ENCODE measurements at places on chromosomes 12 and 14. TPM values are rescaled to one million over a fixed set of nuclear protein-coding genes. Genes with fewer than 3 reads are reported as not detected.

The OVCH1 gene
- total RNA-seq = 0.16 TPM

DNA sequence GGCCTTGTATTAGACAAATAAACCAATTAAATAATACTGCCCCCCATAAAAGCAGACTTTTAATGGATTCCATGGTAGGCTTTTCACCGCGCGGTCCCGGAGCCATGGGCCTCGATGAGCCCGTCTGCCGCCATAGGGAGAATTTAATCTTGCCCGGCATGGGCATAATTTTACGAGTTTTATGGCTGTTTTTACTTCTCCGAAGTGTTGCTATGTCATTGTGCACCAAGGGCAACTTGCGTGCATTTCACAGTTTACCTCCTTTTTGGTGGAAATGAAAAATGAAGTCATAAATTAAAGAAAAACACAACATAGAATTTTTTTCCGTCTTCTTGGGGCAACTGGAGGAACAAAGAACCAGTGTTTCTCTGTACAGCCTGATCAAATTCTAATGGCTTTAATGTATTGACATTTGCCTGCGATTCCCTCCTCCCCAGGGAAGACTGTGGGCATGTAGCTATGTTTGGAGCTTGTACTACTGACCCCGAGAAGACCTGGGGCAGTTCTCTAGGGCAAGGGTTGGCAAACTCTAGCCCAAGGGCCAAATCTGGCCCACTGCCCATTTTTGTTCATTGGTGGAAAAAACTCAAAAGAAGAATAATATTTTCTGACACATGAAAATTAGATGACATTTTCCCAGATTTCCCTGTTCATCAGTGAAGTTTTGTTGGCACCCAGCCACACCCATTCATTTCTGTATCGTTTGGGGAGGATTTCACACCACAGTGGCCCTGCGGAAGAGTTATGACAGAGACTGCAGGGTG is 142.7 kb downstream of the CHST11 start:
- H3K27me3 ChIP-seq = peaks cover 3% of the 10 kb centered on the region
- peaks cover 83% of the 10 kb centered on the region for H3K4me1 ChIP-seq
- no peak overlapping the region for H3K4me3 ChIP-seq
- DNase-seq = no peak

GRCh38 chr12:31234955-31235867 is 90.7 kb downstream of the SINHCAF start:
- H3K36me3 ChIP-seq = no peaks in the 10 kb centered on the region
- no peak overlapping the region for H3K4me3 ChIP-seq
- peaks cover 27% of the 10 kb centered on the region for H3K27me3 ChIP-seq
- H3K27ac ChIP-seq = no peak overlapping the region

DNA sequence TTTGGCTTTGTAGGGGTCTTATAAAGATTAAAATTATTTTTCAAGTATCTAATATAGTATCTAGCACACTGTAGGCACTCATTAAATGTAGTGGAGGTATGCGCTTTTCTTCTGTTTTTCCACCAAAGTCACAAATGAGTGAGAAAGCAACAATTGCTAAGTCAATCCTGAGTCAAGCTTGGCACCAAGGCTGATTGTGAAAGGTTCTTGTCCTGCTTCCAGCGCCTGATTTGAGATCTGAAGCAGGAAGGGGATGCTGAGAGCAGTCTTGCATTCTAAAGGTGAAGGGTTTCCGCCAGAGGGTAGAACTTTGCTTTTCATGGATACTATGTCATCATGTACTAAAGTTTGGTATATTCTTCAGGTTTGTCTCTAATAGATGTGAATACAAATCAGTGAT is 64.9 kb upstream of the DAAM1 start:
- peaks cover 6% of the 10 kb centered on the region for H3K27me3 ChIP-seq
- no peaks in the 10 kb centered on the region for H3K4me1 ChIP-seq
- DNase-seq = no peak
- no peaks in the 10 kb centered on the region for H3K36me3 ChIP-seq
- no peak overlapping the region for H3K27ac ChIP-seq

The LIN7A gene
- total RNA-seq = 5.8 TPM

GRCh38 chr14:56102941-56103340 is 15.3 kb upstream of the PELI2 start:
- no peak overlapping the region for H3K4me3 ChIP-seq
- DNase-seq = no peak
- no peaks in the 10 kb centered on the region for H3K27me3 ChIP-seq
- no peaks in the 10 kb centered on the region for H3K36me3 ChIP-seq

DNA sequence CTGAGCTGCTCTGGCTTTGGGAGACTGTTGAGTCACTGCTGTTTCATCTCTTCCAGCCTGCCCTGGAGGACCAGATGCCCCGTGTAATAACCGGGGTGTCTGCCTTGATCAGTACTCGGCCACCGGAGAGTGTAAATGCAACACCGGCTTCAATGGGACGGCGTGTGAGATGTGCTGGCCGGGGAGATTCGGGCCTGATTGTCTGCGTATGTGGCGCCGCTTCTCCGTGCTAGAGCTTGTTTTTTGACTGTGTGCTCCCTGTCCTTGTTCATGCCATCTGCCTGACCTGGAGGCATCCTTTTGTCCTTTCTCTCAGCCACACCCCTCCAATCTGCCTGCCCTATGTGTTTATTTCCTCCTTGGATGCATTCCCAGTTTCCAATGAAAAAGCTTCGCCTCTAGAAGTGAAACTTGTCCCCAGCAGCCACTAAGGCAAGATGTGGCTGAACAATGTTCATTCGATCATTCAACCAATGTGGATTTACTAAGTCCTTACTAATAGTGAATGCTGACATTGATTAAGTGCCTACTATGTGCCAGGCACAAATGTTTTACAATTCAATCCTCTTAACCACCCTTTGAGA is 98.6 kb downstream of the NT5DC3 start:
- H3K27me3 ChIP-seq = peaks cover 10% of the 10 kb centered on the region
- H3K4me1 ChIP-seq = no peaks in the 10 kb centered on the region
- H3K36me3 ChIP-seq = no peaks in the 10 kb centered on the region
- no peak overlapping the region for H3K27ac ChIP-seq
- H3K4me3 ChIP-seq = no peak overlapping the region
- no peak for DNase-seq

- no peak overlapping the region for H3K27ac ChIP-seq
- no peak overlapping the region for H3K4me3 ChIP-seq
- H3K27me3 ChIP-seq = no peaks in the 10 kb centered on the region
Observed at GRCh38 chr12:22529281-22530060, 14.9 kb downstream of the C2CD5 start.

The KCNJ8 gene
- total RNA-seq = 4.6 TPM

The EMP1 gene
- 0.30 TPM for total RNA-seq

The KRT81 gene
- not detected for total RNA-seq

- no peak for DNase-seq
- no peak overlapping the region for H3K27ac ChIP-seq
- no peaks in the 10 kb centered on the region for H3K27me3 ChIP-seq
Observed at GRCh38 chr14:61050417-61050816, 69.4 kb downstream of the SLC38A6 start.

DNA sequence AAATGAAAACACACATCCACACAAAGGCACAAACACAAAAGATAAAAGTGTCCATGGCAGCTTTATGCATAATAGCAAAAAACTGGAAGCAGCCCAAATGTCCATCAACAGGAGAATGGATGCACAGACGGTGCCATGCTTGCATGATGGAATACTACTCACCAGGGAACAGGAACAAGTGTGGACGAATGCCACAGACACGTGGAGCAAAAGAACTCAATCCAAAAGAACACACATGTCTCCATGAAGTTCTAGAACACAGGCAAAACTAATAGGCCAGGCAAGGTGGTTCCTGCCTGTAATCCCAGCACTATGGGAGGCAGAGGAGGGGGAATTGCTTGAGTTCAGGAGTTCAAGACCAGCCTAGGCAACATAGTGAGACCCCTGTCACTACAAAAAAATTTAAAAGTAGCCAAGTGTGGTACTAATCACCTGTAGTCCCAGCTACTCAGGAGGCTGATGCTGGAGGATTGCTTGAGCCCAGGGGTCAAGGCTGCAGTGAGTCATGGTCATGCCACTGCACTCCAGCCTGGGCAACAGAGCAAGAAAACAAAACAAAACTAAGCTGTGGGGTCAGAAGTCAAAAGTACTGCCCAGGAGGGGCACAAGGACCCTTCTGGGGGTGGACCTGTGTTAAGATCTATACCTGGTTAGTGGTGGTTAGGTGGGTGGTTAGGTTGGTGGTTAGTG is 7.3 kb upstream of the TMEM119 start:
- no peaks in the 10 kb centered on the region for H3K36me3 ChIP-seq
- H3K4me1 ChIP-seq = no peaks in the 10 kb centered on the region
- H3K27me3 ChIP-seq = peaks cover 5% of the 10 kb centered on the region
- no peak for DNase-seq

DNA sequence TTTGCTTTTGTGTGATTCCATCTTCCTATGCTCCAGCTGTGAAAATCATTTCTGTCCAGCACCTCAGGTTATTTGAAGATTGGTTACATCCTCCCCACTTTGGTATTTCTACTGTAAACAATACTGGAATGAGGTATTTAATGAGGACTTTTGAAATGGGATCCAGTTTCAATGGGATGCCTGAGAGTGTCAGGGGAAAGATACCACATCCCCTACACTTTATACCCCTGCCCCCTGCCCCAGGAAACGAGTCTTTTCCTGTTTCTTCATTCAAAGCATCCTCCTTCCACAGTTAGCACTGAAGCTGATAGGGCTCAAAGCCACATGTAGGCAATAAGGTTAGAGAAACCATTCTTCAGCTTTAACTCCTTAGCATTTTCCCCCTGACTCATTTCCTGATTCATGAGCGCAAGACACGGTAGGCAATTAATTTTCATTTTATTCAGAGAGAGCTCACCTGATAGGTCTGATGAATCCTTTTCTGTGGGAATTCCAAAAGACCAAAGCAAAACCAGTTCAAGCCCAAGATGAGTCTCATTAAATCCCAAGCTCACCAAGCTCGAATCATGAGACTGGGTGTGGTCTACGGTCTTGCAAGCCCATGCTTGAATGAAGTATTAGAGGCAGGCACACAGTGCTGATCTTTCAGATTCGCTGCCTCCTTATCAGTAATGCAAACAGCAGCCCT is 143.6 kb upstream of the CRY1 start:
- H3K27me3 ChIP-seq = peaks cover 37% of the 10 kb centered on the region
- peaks cover 4% of the 10 kb centered on the region for H3K4me1 ChIP-seq
- H3K27ac ChIP-seq = no peak overlapping the region
- no peaks in the 10 kb centered on the region for H3K36me3 ChIP-seq
- no peak overlapping the region for H3K4me3 ChIP-seq
- DNase-seq = no peak

The KRT6C gene
- total RNA-seq = not detected

The CLEC4D gene
- total RNA-seq = not detected

- H3K4me1 ChIP-seq = no peaks in the 10 kb centered on the region
- no peaks in the 10 kb centered on the region for H3K27me3 ChIP-seq
- H3K36me3 ChIP-seq = no peaks in the 10 kb centered on the region
- no peak for DNase-seq
Observed at GRCh38 chr12:96419576-96420276, 19.5 kb upstream of the CDK17 start.

- H3K27ac ChIP-seq = no peak overlapping the region
- H3K36me3 ChIP-seq = no peaks in the 10 kb centered on the region
- peaks cover 8% of the 10 kb centered on the region for H3K27me3 ChIP-seq
- no peaks in the 10 kb centered on the region for H3K4me1 ChIP-seq
Observed at GRCh38 chr12:9741726-9742125, 8.8 kb upstream of the CLECL1 start.

The CAPZA3 gene
- not detected for total RNA-seq

The SOX5 gene
- 86.6 TPM for total RNA-seq

The COL2A1 gene
- total RNA-seq = 386 TPM

The BMP4 gene
- total RNA-seq = 1.3 TPM

DNA sequence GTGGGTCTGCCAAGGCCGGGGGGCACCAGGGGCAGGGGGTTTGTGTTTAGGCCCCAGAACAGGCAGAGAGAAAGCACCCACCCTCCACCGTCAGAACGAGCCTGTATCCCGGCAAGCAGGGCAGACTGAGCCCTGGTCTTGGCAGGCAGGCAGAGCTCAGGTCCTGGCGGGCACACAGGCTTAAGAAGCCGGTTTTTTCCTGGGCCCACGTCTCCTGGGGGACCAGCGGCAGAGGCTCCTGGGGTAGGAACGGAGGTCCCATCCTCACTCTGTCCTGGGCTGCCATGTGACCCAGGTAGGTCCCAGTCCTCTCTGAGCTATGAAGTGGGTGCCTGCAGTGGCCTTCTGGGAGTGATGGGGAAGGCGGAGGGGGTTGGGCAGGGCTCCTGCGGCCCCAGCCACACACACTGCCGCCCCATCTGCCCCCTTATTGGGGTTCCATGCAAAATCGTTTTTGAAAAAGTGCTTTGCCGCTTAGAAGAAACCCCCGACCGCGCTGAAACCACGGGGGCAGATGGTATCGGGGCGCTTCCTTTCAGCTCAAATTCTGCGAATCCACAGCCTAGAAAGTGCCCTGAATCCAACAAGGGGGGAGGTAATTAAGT is 24.2 kb downstream of the SH2B3 start:
- no peak for DNase-seq
- H3K4me1 ChIP-seq = peaks cover 35% of the 10 kb centered on the region
- H3K27me3 ChIP-seq = no peaks in the 10 kb centered on the region
- H3K4me3 ChIP-seq = no peak overlapping the region
- no peaks in the 10 kb centered on the region for H3K36me3 ChIP-seq

GRCh38 chr12:131612092-131612755 is 98.7 kb upstream of the SFSWAP start:
- DNase-seq = no peak
- no peak overlapping the region for H3K27ac ChIP-seq
- H3K36me3 ChIP-seq = no peaks in the 10 kb centered on the region
- H3K4me3 ChIP-seq = no peak overlapping the region
- H3K4me1 ChIP-seq = peaks cover 34% of the 10 kb centered on the region

GRCh38 chr14:73143003-73143402 is 6.7 kb downstream of the PSEN1 start:
- no peaks in the 10 kb centered on the region for H3K27me3 ChIP-seq
- peaks cover 36% of the 10 kb centered on the region for H3K4me1 ChIP-seq
- no peak overlapping the region for H3K27ac ChIP-seq
- peaks cover 3% of the 10 kb centered on the region for H3K36me3 ChIP-seq

DNA sequence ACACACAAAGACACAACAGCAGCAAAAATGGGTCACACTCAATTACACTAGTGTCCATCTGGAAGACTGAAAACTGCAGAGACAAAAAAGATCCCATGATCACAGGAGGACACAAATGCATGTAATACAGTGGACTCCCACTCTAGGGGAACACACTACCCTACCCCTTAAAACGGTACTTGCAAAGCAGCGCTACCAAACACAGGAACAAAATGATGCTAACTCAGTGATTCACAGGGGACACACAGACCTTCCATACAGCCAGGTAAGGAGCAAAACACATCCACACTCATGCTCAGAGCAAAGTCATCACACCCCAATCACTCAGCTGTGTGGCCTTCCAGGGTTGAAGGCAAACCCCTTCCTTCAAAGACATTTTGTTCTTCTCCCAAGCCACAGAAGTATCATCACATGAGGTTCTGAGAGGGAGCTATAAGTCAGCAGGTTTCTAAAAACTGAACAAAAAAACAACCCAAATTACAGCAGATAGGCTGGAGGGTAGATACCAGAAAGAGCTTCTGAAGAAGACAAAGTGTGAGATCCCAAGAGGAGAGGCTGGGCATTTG is 14.8 kb downstream of the SMUG1 start:
- peaks cover 24% of the 10 kb centered on the region for H3K27me3 ChIP-seq
- H3K4me1 ChIP-seq = no peaks in the 10 kb centered on the region
- no peaks in the 10 kb centered on the region for H3K36me3 ChIP-seq
- no peak for DNase-seq
- no peak overlapping the region for H3K4me3 ChIP-seq
- no peak overlapping the region for H3K27ac ChIP-seq

GRCh38 chr12:62986844-62987243 is 51.9 kb upstream of the PPM1H start:
- no peak overlapping the region for H3K4me3 ChIP-seq
- no peak for DNase-seq
- H3K27ac ChIP-seq = no peak overlapping the region
- no peaks in the 10 kb centered on the region for H3K4me1 ChIP-seq

Measured in neural crest cell (in vitro differentiated cells).